ENCODE measurements at places on chromosomes 2 and 18. TPM values are rescaled to one million over a fixed set of nuclear protein-coding genes. Genes with fewer than 3 reads are reported as not detected.

DNA sequence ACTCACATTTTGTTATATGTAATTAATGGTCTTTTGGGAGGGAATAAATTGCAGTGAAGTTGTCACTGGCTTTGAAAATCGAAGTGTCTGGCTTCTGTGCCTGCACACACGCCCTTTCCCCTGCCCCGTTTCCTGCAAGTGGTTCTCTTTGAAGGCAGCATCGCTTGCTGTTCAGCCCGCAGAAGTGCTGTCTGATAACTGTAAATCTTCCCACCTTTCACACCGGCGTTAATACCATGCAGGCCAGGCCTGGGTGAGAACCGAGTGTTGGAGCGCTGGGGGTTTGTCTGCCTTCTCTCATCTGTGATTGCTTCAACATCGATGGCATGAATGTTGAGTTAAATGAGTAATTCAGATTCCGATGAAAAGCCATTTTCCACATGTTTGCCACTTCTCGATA lies 37.9 kb upstream of the RPL31 start:
- no peak for DNase-seq
- no peak overlapping the region for H3K27ac ChIP-seq
- H3K27me3 ChIP-seq = no peaks in the 10 kb centered on the region
- no peaks in the 10 kb centered on the region for H3K36me3 ChIP-seq
- H3K4me1 ChIP-seq = no peaks in the 10 kb centered on the region

GRCh38 chr2:17749753-17750438 lies 3.7 kb downstream of the SMC6 start:
- H3K27me3 ChIP-seq = no peaks in the 10 kb centered on the region
- no peaks in the 10 kb centered on the region for H3K36me3 ChIP-seq
- no peak for DNase-seq
- H3K27ac ChIP-seq = peak overlapping the region; percentile 84
- peaks cover 6% of the 10 kb centered on the region for H3K4me1 ChIP-seq

GRCh38 chr18:68221111-68221724 lies 493.7 kb downstream of the TMX3 start:
- no peaks in the 10 kb centered on the region for H3K36me3 ChIP-seq
- no peaks in the 10 kb centered on the region for H3K4me1 ChIP-seq
- H3K27me3 ChIP-seq = no peaks in the 10 kb centered on the region
- H3K27ac ChIP-seq = no peak overlapping the region

DNA sequence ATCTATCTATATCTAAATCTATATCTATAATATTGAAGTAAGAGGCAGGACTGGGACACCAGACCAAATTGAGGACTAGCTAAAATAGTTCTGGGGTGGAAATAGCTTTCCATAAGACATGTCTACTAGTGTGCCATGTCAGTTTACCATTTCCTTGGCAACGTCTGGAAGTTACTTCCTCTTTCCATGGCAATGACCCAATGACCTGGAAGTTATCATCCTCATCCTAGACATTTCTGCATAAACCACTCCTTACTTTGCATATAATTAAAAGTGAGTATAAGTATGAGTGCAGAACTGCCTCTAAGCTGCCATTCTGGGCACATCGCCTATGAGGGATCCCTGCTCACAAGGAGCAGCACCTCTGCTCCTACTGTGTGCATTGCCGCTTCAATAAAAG lies 734.0 kb upstream of the GCFC2 start:
- H3K4me3 ChIP-seq = no peak overlapping the region
- H3K4me1 ChIP-seq = no peaks in the 10 kb centered on the region
- H3K36me3 ChIP-seq = no peaks in the 10 kb centered on the region
- H3K27me3 ChIP-seq = no peaks in the 10 kb centered on the region
- H3K27ac ChIP-seq = no peak overlapping the region

GRCh38 chr2:17593445-17593840 lies 52.9 kb downstream of the VSNL1 start:
- DNase-seq = no peak
- no peaks in the 10 kb centered on the region for H3K4me1 ChIP-seq
- no peak overlapping the region for H3K27ac ChIP-seq
- H3K27me3 ChIP-seq = no peaks in the 10 kb centered on the region

DNA sequence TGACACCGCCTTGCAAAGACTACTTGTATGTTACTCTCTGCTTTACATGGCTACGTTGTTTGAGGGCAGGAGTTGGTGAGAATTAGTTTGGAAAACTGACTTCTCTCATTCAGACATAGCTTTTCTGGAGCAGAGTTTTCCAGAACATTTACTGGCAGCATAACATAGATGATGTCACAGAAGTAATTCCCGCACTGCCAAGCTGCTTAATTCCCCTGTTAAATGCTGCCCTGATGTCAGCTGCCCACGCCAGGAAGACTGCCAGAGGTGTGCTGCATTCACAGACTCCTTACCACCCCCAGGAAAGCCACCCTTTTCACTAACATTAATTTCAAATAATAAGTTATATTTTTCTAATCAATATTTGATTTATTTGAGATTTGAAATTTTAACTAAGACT lies 24.7 kb upstream of the PTPN2 start:
- H3K4me3 ChIP-seq = no peak overlapping the region
- H3K27ac ChIP-seq = no peak overlapping the region
- no peak for DNase-seq
- H3K4me1 ChIP-seq = no peaks in the 10 kb centered on the region
- H3K36me3 ChIP-seq = no peaks in the 10 kb centered on the region
- H3K27me3 ChIP-seq = peaks cover 2% of the 10 kb centered on the region

Gene TRABD2A
- 5.0 TPM for total RNA-seq

- no peaks in the 10 kb centered on the region for H3K36me3 ChIP-seq
- H3K27ac ChIP-seq = no peak overlapping the region
- no peak overlapping the region for H3K4me3 ChIP-seq
Observed at GRCh38 chr2:184215745-184216144, 382.6 kb upstream of the ZNF804A start.

GRCh38 chr2:44700824-44701223 lies 240.7 kb upstream of the SIX3 start:
- no peak overlapping the region for H3K27ac ChIP-seq
- no peak overlapping the region for H3K4me3 ChIP-seq
- no peaks in the 10 kb centered on the region for H3K4me1 ChIP-seq
- no peaks in the 10 kb centered on the region for H3K36me3 ChIP-seq
- DNase-seq = no peak

Gene SERPINB7
- total RNA-seq = not detected

Gene ZC3H6
- total RNA-seq = 5.0 TPM

GRCh38 chr2:190837952-190838361 lies 42.7 kb upstream of the GLS start:
- no peak overlapping the region for H3K4me3 ChIP-seq
- no peak for DNase-seq
- no peaks in the 10 kb centered on the region for H3K27me3 ChIP-seq
- no peaks in the 10 kb centered on the region for H3K4me1 ChIP-seq
- no peak overlapping the region for H3K27ac ChIP-seq

Gene TMEFF2
- total RNA-seq = not detected

DNA sequence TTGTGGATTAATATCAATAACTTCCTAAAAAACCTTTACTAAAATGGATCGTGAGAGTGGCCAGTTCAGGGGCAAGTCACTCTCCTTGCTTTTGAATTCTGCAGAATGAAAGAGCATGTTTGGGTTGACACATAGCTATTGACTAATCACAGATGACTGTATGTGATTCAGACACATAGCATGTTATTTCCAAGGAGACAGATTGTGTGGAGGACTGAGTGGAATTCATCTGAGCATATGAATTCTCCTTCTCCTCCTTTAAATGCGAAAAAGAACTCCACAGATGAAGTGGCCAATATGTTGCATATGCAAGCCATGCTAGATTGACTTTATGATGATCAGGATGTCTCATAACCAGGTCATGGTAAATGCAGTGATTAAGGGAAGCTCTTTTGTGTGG lies 249.4 kb upstream of the FAM98A start:
- H3K27ac ChIP-seq = no peak overlapping the region
- no peak overlapping the region for H3K4me3 ChIP-seq
- DNase-seq = no peak
- H3K36me3 ChIP-seq = no peaks in the 10 kb centered on the region

DNA sequence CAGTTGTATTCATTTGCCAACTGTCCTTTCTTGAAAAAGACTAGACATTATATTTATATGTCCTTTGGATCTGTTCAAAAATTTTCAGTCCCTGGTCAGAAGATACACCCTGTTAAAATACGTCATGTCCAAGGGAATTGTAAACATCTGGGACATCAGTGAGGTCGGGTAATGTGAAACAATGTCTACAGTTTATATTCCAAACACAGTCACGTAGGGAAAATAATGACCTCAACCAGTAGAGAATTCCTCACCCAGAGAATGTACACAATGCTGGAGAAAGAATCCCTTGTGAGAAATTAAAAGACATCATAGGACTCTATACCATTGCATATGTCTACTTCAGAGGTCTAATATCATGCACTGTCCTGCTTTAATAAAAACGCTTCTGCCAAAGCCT lies 888.0 kb upstream of the CHAC2 start:
- H3K36me3 ChIP-seq = no peaks in the 10 kb centered on the region
- no peaks in the 10 kb centered on the region for H3K4me1 ChIP-seq
- no peak overlapping the region for H3K4me3 ChIP-seq
- H3K27ac ChIP-seq = no peak overlapping the region
- DNase-seq = no peak

- DNase-seq = peak; percentile 40
- no peak overlapping the region for H3K4me3 ChIP-seq
- no peak overlapping the region for H3K27ac ChIP-seq
- H3K27me3 ChIP-seq = no peaks in the 10 kb centered on the region
Observed at GRCh38 chr2:8159966-8160603, 521.8 kb upstream of the ID2 start.

Gene NEURL3
- total RNA-seq = 0.44 TPM

- H3K4me1 ChIP-seq = no peaks in the 10 kb centered on the region
- no peak overlapping the region for H3K27ac ChIP-seq
- no peak for DNase-seq
- H3K4me3 ChIP-seq = no peak overlapping the region
- no peaks in the 10 kb centered on the region for H3K27me3 ChIP-seq
Observed at GRCh38 chr2:133264989-133265401, 303.3 kb downstream of the NCKAP5 start.

Gene TOGARAM2
- total RNA-seq = not detected

GRCh38 chr2:217798743-217799562 lies 203.8 kb downstream of the TNS1 start:
- H3K36me3 ChIP-seq = no peaks in the 10 kb centered on the region
- no peak overlapping the region for H3K4me3 ChIP-seq
- H3K27me3 ChIP-seq = no peaks in the 10 kb centered on the region
- peaks cover 4% of the 10 kb centered on the region for H3K4me1 ChIP-seq
- DNase-seq = no peak
- H3K27ac ChIP-seq = no peak overlapping the region

DNA sequence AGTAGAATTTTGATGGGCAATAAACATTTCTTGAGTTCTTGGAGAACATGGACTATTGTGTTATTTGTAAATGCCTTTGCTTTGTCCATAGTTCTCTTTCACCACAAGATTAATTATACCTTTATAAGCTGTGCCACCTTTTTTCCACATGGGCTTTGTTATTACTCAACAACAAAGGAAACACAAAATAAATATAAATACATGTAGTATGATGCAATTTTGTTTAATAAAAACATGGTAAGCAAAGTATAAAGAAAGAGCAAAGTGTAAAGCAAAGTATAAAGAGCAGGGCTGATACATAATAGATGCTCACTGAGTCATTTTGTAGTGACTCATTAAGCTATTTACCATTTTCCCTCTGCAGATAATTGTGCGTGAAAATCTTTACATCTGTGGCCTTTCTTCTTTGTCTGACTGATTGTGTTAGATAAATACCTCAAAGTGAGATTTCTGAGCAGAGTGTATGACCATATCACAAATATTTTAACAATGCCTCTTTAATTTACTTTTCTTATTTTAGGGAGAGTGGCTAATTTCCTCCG lies 80.9 kb downstream of the CERS6 start:
- no peaks in the 10 kb centered on the region for H3K36me3 ChIP-seq
- H3K4me3 ChIP-seq = no peak overlapping the region
- DNase-seq = no peak
- no peaks in the 10 kb centered on the region for H3K27me3 ChIP-seq
- peaks cover 3% of the 10 kb centered on the region for H3K4me1 ChIP-seq

Gene GRB14
- not detected for total RNA-seq

GRCh38 chr2:26884486-26884885 lies 36.6 kb downstream of the DPYSL5 start:
- DNase-seq = no peak
- no peak overlapping the region for H3K4me3 ChIP-seq
- no peaks in the 10 kb centered on the region for H3K27me3 ChIP-seq
- peaks cover 9% of the 10 kb centered on the region for H3K4me1 ChIP-seq
- H3K36me3 ChIP-seq = no peaks in the 10 kb centered on the region
- no peak overlapping the region for H3K27ac ChIP-seq

Gene CEP192
- total RNA-seq = 31.1 TPM

GRCh38 chr18:76432970-76433767 lies 61.9 kb downstream of the ZNF516 start:
- H3K4me3 ChIP-seq = no peak overlapping the region
- H3K36me3 ChIP-seq = peaks cover 19% of the 10 kb centered on the region
- H3K4me1 ChIP-seq = no peaks in the 10 kb centered on the region
- DNase-seq = no peak
- no peaks in the 10 kb centered on the region for H3K27me3 ChIP-seq

DNA sequence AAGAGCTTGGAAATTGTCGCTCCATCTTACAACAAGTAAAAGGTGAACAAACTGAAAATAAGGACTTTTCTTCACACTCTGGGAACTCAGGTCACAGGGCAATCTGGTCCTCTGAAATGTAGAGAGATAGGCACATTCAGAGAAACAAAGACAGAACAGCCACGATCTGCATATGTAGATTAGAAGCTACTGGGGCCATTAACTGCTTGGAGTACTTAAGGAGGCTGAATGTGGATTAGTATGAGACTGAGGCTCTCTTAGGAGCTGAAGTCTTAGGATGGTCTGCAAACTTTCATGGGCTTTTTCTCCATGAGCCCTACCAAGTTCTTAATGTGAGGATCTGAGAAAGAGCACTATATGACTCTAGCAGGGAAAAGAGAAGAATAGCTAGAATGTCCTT lies 265.3 kb upstream of the NXPH2 start:
- H3K36me3 ChIP-seq = no peaks in the 10 kb centered on the region
- DNase-seq = no peak
- no peaks in the 10 kb centered on the region for H3K27me3 ChIP-seq
- H3K4me1 ChIP-seq = no peaks in the 10 kb centered on the region
- no peak overlapping the region for H3K27ac ChIP-seq
- H3K4me3 ChIP-seq = no peak overlapping the region

DNA sequence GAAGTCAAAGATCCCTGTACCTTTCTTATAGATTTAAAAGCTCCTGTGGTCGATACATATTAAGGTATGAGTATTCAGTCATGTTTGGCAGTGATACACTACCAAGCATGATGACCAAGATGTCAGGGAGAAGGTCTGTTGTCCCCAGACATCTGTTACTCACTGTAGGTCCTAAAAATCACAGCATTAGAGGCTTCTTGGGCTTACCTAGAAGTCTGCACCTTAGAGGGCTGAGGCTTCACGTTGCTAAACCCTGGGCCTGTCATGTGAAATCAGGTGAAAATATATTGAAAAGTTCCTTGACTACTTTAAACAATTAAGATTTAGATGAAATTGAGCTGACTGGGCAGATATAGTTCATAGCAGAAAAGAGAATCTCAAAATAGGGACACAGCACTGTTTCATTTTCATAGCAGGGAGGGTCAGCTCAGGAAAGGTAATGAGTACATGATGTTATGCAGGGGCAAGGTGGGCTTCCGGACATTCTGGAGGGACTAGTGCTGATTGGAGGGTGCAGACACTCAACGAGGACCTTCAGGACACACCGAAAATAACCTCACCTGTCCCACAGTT lies 78.7 kb downstream of the SPATS2L start:
- H3K27me3 ChIP-seq = no peaks in the 10 kb centered on the region
- H3K27ac ChIP-seq = no peak overlapping the region
- no peaks in the 10 kb centered on the region for H3K36me3 ChIP-seq
- no peak overlapping the region for H3K4me3 ChIP-seq
- no peak for DNase-seq

Gene RAPGEF4
- 0.18 TPM for total RNA-seq

Gene C1QL2
- not detected for total RNA-seq

Gene SCN3A
- total RNA-seq = 0.05 TPM

Gene OR6B2
- not detected for total RNA-seq
